Activated CD4-positive, alpha-beta T cell treated with anti-CD3 and anti-CD28 coated beads, Interleukin-2, amount 50 U/mL, for 48 hours (primary cell): ENCODE measurements at places on chromosomes 2 and 18.
A peak's percentile ranks its signal among the peaks of the same experiment; 100 is the strongest.

- DNase-seq, result peak; percentile 76
These were observed 5.4 kb downstream of the IL1R1 start for GRCh38 chr2:102147935-102148334.

DNA sequence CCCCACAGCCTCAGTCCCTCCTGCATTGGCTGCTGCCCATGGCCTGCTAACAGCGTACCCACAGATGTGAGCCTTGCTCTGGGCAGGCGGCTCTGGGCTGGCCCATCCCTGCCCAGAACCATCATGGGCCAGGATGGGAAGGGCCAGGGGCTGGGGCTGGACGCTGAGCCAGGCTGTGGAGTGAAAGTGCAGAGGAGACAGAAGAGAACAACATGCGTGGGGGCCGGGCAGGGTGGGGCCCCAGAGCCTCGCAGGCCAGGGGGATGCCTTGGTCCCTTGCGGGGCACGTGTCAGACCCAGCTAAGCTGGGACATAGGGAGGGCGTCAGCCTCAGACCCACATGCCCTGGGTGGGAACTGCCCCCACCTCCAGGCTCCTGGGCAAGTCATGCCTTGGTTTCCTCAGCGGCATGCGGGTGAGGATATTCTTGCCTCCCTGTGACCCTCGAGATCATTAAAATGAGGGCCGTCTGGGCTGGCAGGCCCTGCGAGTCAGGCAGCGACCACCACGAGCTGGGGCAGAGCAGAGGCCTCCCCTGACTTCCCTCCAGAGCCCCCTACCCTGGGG is 27.3 kb downstream of the GPC1 start:
- DNase-seq, result no peak

GRCh38 chr2:180334514-180334913 is 327.4 kb upstream of the CWC22 start:
- no peak for DNase-seq

GRCh38 chr2:54047091-54047490 is 68.3 kb upstream of the ACYP2 start:
- no peak for DNase-seq

GRCh38 chr2:177622521-177622920 is 229.9 kb downstream of the AGPS start:
- no peak for DNase-seq

GRCh38 chr2:172938713-172939375 is 136.8 kb upstream of the MAP3K20 start:
- no peak for DNase-seq
